ENCODE measurements at places on chromosomes 1 and 21. TPM values are rescaled to one million over a fixed set of nuclear protein-coding genes. Genes with fewer than 3 reads are reported as not detected.

DNA sequence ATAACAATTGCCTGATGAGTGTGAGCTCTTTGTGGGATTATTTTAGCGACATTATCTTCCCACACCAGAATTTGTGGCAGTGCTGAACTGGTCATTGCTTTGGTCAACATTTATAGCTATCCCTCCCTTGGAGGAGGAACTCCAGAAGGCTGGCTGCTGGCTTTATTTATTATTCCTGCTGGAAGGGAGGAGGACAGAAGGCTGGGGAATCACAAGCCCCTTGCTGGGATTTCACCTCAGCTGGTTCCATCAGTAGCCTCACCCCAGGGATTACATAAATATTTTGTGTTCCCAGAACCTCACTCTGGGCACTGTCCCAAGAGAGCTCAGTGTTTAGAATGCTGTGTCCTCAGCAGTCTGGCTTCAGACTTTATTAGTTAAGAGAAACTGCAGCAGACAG is 102.8 kb upstream of the C1orf21 start:
- no peak for DNase-seq

- peak; percentile 43 for DNase-seq
Observed at GRCh38 chr1:1797731-1798341, 19.6 kb upstream of the NADK start.

- DNase-seq, result no peak
Observed at GRCh38 chr1:160547422-160547821, 24.4 kb upstream of the SLAMF6 start.

DNA sequence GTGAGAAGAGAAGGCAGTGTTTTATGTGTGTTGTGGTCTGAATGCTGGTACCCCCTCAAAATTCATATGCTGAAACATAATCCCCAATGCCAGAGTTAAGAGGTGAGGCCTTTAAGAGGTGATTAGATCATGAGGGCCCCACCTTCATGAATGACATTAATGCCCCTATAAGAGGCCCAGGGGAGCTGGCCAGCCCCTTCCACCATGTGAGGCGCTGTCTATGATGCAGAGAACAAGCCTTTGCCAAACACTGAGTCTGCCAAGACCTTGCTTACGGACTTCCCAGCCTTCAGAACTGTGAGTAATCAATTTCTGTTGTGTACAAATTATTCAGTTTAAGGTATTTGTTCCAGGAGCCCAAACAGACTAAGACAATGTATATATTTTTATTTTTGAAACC is 20.2 kb downstream of the CAPZB start:
- no peak for DNase-seq

GRCh38 chr1:204619721-204620120 is 65.8 kb downstream of the LRRN2 start:
- DNase-seq, result no peak

DNA sequence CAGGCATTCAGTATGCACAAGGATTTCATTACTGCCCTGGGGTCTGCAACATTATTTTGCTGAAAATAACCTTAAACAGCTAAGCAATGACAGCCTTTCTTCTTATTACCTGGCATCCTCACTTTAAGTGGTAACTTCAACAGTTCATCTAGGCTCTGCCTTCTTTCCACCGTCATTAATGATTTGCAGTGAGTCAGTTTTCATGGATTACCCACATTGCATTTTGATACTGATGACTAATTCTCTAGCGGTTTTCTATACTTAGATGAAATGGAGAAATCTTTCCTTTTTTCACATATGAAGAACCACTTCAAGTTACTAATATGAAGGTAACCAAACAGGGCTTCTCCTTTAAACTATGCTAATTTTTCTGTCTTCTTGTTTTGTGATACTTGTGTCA is 226.9 kb upstream of the TMPRSS15 start:
- no peak for DNase-seq

- no peak for DNase-seq
Observed at GRCh38 chr1:93419344-93419743, 28.6 kb upstream of the FNBP1L start.

- DNase-seq, result no peak
Observed at GRCh38 chr1:41364442-41365319, 3.4 kb downstream of the FOXO6 start.

DNA sequence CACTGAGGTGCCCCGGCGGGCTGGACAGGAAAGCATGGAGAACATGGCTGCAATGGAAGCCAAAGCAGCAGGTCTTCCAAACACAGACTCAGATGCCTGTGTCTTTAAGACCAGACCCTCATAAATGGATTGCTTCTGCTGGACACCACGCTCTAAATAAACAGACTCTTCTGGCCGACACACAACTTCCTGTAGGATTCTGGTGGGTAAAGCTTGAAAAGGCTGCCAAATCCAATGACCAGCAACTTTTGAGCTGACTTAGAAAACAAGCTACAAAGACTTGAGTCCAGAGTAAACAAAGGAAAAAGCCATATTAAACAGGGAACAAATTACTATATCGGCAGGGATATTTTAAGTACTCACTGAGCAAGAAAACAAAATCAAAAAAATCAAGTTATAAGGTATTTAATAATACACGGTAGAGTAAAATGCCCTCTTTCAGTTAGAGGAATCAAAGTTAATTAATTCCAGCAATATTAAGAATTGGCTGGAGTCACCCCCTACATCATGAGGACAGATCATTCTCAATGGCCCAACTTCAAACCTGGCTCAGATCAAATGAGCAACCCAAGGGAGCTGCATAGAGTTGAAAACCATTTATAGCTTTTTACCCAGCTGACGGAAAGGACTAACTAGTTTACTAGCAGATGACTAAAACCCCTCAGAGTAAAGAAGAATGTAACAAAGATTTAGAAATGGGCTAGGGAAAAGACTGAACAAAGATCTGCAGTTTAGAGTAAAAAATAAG is 102.4 kb downstream of the TGFBR3 start:
- DNase-seq, result no peak

DNA sequence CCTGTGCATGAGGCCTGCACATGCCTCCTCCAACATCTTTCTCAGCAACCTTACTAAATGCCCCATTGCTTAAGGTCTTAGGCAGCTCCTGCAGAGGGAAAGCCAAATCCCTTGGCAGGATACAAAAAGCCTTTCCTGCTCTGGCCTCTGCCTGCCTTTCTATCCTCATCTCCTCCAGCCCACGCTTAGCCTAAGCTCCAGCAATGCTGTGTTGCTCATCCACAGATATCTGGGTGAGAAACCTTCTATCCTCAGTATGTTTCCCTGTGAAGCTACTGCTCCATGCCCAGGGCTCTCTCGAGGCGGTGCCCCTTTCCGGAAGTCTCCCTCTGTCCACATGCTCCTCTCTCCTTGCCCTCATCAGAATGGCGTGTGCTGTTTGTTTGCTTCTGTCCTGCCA is 37.0 kb upstream of the CCSAP start:
- DNase-seq, result no peak

DNA sequence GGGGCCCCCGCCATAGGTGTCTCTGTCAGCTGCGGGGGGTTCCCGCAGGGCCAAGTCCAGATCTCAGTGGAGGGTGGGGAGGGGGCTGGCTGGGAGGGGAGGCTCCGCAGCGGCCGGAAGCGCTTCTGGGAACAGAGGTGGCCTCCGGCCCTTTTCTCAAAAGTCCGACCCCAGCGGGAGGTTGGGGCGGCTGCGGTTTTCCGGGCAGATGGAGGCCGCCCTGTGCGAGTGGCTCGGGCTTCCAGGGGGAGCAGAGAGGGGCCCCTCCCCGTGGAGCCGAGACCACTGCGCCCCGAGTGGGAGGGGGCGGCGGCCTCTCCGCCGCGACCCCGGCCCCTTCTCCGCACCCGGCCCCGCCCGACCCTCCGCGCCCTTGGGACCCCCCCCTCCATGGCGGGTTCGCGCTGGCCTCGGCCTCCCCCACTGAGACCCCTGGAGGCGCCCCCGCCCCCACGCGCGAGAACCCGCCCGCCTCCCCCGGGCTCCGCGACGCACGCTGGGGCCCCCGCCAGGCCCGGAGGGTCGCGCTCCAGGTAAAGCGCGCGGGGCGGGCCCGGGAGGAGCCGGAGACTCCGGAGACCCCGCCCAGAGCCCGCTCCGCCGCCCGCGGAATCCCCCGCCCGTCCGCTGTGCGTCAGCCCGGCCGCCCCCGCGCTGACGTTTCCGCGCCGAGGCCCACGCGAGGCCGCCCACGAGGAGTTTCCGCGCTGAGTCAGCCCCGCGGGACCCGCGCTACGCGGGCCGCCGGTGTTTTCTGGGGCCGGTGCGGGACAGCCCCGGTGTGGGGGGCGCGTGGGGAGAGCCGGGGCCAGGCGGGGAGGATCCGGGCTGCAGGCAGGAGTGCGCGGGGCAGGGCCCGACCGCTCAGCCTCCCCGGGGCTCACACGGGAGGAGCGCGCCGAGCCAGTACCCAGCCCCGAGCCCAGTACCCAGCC is 5.2 kb downstream of the TNFRSF18 start:
- peak; percentile 87 for DNase-seq

DNA sequence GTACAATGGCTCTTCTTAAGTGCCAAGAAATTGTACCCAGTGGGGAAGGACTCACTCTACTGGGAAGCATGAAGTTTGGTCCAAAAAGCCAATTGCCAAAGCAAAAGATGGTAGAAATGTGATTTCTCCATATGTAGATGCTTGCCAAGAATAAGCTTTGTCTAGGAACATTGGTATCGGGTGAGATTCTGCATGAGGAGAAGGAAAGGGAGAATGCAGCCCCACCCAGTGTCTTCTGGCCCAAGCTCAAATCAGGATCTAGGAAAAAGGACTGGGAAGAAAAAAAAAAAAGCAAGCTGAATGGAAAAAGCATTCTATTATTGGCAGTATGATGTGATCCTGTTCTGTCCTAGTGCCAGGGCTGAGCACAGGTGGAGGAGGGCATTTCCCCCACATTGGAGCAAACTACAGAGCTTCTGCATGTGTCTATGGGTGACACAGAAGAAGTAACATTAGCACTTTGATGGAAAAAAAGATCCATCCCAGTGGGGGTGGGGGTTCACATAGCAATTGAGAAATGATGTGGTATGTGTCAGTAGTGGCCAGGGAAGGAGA is 226.6 kb downstream of the KCNH1 start:
- no peak for DNase-seq

DNA sequence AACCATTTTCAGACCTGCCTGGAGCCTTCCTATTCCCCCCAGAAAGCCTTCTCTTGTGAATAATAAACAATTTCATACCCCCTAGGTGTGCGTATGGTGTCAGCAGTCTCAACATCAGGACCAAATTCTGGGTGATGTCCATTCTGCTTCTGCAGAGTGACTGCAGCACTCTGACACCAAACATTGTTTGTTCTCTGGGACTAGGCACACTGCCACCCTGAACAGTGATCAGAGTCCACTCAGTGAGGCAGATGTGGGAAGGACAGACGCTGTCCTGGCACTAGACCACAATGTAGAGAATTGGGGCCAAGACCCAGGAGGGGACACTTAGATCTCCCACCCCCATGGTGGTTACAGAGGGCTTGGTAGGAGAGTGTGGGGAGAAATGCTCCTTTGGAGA is 175.1 kb downstream of the BACH1 start:
- DNase-seq, result no peak

- no peak for DNase-seq
Observed at GRCh38 chr1:154629061-154629674, 21.2 kb upstream of the ADAR start.

GRCh38 chr1:12183095-12183794 is 16.5 kb downstream of the TNFRSF1B start:
- DNase-seq, result no peak

GRCh38 chr1:3917761-3918160 is 17.7 kb upstream of the C1orf174 start:
- DNase-seq, result no peak

GRCh38 chr1:171563675-171564074 is 58.4 kb upstream of the MYOCOS start:
- DNase-seq, result no peak

DNA sequence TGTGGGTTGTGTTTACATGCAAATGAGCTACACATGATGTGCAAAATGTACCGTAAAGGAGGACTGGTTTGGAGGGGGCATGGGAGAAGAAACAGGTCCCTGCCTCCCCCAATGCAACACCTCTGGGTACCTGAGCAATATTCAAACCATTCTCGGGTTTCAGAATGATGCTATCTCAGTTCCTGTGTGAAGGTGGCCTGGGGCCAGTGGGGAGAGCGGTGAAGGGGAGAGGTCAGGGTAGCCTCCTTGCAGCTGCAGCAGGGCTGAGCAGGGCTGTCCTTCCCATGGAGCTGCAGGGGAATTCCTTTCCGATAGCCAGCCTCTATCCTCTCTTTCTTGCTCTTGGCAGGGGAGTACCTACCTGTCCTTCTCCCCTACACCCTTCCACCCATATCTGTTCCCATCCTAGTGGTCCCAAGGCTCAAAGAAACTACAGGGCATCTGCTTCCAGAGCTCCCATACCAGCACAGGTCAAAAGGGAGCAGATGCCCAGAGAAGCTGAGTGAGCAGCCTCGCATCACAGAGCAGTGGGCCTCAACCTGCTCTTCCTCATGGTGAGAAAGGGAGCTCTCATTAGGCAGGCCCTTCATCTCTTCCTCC is 11.9 kb downstream of the MEF2D start:
- DNase-seq, result no peak

- no peak for DNase-seq
Observed at GRCh38 chr1:177185209-177185608, 14.5 kb downstream of the BRINP2 start.

- DNase-seq, result no peak
Observed at GRCh38 chr1:118317842-118318614, 133.0 kb upstream of the SPAG17 start.

DNA sequence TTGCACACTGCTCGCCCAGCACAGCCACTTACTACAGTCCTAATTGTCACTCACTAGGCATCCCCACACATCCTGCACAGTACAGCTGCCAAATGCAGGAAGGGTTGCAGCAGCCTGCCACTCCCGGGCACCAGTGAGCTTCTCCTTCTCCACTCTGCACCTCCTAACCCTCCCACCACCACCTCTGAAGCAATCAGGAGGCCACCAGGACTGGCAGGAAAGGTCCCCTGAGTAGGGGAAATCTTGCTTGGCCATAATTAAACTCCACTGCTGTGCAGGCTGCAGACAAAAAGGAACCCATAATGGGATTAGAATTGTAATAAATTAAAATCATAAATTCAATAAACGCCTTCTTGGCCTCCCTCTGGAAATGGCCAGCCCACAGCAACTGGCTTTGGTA is 31.8 kb downstream of the FBXO2 start:
- no peak for DNase-seq

The LIN28A gene
- total RNA-seq, result not detected

The TAS1R3 gene
- not detected for total RNA-seq

The SPRR3 gene
- not detected for total RNA-seq

The GLIS1 gene
- total RNA-seq, result 4.8 TPM

The HPCAL4 gene
- 0.14 TPM for total RNA-seq

The GJB3 gene
- total RNA-seq, result not detected

The MSH4 gene
- total RNA-seq, result not detected

The PSMG1 gene
- 25.4 TPM for total RNA-seq

The GRIK1 gene
- not detected for total RNA-seq
